ENCODE measurements at places on chromosomes 7 and 10.
A peak's percentile ranks its signal among the peaks of the same experiment; 100 is the strongest.

DNA sequence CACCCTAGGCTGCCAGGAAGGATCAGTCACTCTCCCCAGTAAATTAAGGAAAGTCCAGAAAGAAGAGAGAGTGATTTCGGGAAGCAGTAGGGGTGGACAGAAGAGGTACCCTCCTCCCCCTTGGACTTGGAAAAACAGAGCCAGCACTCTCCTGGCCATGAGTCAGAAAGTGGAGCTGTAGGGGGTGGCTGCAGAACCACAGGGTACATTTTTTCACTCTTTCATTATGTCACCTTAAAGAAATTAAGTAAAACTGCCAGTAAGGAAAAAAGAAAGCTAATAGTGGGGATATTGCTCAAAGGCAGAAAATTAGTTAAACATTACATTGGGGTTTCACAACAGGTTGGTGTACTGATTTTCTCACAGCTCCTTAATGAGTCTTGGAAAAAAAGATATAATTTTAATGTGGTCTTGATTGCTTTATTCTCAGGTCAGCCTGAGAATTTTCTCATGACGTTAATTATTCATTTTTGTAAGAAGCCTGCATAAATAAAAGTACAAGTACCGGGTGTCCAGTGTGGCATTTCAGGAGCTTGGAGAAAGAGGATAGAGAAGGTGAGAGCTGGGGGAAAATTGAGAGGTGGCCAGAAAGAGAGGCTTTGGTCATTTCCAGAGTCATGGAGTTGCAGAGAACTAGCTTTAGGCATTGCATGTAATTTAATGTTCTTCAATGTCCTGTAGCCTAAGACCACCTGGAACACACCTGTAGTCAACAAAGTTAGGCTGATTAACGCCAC, 23.2 kb upstream of the AOAH start:
- no peak for DNase-seq
- peak overlapping the region; percentile 73 for H3K4me3 ChIP-seq
- peak overlapping the region; percentile 17 for H3K27ac ChIP-seq
- H3K4me1 ChIP-seq, result peaks cover 27% of the 10 kb centered on the region
- H3K27me3 ChIP-seq, result no peaks in the 10 kb centered on the region

GRCh38 chr10:86600296-86600695, 54.1 kb upstream of the OPN4 start:
- no peak overlapping the region for H3K4me3 ChIP-seq
- no peaks in the 10 kb centered on the region for H3K4me1 ChIP-seq
- no peaks in the 10 kb centered on the region for H3K36me3 ChIP-seq
- H3K27ac ChIP-seq, result no peak overlapping the region
- peaks cover 5% of the 10 kb centered on the region for H3K27me3 ChIP-seq
- no peak for DNase-seq

GRCh38 chr10:110442746-110443145, 55.0 kb upstream of the DUSP5 start:
- H3K27me3 ChIP-seq, result peaks cover 13% of the 10 kb centered on the region
- peak overlapping the region; percentile 47 for H3K27ac ChIP-seq
- DNase-seq, result no peak

- peaks cover 20% of the 10 kb centered on the region for H3K36me3 ChIP-seq
- DNase-seq, result no peak
- H3K4me3 ChIP-seq, result no peak overlapping the region
These were observed 222.6 kb downstream of the ANK3 start for GRCh38 chr10:60167050-60167449.

DNA sequence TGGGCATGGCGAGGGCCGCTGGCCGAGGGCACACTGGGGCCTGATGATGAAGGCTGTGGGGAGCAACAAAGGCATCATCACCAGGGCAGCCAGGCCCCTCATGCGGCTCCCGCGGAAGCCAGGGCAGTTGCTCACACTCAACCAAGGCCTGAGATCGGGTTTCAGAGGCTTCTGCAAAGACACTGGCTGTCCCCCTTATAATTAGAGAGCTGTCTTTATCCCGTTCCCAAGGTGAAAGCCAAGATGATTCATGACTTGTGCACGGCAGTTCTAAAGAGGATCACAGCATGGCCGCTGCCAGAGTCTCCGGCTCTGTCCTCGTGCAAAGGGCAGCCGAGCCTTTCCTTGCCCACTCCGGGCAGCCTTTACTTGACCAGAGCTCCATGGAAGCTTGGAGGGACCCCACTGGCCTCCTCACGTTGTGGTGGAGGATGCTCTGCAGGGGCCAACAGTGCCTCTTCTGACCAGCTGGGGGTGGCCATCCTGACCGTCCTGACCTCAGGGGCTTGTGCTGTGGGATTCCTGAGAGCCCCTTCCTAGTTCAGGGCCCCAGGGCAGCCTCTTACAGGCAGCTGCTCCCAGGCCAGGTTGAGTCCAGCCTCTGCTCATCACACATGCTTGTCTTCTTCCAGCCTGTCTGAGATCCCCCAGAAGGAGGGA, 82.3 kb downstream of the PRKAG2 start:
- no peak for DNase-seq
- H3K4me3 ChIP-seq, result no peak overlapping the region
- peaks cover 8% of the 10 kb centered on the region for H3K36me3 ChIP-seq
- no peaks in the 10 kb centered on the region for H3K27me3 ChIP-seq

Data from naive thymus-derived CD8-positive, alpha-beta T cell (primary cell).